Esophagus muscularis mucosa (tissue), 4 donors: ENCODE measurements at places on chromosomes 2 and 18. TPM values are rescaled to one million over a fixed set of nuclear protein-coding genes. Genes with fewer than 3 reads are reported as not detected.

GRCh38 chr2:30636311-30636710 is 170.9 kb downstream of the CAPN13 start:
- no peak for DNase-seq

- no peak for DNase-seq
These were observed 61.7 kb downstream of the INPP5D start for GRCh38 chr2:233121856-233122255.

DNA sequence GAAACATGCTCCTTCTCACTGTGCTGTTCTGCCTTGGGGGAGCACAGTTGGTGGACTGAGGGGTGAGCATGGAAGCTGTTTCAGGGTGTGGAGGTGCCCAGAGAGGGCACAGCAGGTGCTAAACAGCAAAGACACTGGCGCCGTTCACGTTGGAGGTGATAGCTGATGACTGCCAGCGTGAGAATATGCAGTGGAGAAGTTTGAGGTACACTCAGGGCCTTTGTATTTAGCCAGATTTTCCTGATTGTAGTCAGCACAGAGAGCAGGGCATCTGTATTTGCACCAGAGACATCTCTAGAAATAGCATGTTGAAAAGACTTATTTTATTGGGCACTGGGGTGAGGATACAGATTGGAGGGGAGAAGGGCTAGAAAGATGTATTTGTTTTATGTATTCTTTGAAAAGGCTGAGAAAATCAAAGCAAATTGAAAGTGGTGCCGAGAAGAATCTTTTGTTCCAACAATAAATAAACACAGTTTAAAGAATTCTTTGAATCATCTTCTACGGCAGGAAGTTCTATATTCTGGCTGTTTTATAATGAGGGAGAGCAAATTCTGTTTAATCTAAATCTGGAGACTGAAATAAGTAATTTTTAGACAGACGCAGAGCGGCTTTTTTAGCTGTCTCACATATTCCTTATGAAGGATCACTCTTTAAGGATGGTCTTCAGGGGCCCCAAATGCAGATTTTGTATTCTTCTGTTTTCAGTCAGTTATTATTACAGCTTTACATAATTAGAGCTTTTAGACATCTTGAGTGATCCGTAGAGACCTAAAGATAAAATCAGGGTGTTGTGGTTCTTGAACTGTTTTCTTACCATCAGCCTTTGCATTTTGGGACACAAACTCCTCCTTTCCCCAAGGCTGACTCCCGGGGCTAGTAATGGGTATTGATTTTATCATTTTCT is 7.1 kb downstream of the ZNF532 start:
- DNase-seq: no peak

GRCh38 chr18:66209656-66210055 is 394.2 kb downstream of the CDH19 start:
- no peak for DNase-seq

DNA sequence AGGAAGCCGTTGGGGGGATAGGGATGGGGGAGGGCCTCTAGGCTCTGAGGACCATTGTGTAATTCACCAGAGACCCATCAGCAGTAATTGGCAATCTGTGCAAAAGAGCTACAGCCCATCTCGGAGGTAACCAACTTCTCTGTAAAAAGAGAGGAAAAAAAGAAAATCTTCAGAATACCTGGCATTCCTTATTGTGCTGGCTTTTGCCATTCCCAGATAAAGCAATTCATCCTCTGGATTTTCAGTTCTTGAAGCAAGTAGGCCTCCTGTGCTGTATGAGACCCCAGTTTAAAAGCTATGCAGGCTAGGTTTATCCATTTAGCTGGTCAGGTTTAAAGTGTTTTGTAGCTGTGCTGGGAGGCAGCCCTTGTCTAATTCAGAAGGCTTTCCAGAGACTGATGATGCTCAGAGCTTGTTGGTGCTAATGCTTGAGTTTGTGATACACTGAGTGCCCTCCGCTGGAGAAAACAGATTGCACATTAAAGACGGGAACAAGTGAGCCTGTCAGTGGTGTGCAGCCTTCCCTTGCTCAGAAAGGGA is at the start of gene LRRTM4:
LRRTM4 (minus strand) TSS at position 446 of the 540 bp plus-strand sequence.
- no peak for DNase-seq

DNA sequence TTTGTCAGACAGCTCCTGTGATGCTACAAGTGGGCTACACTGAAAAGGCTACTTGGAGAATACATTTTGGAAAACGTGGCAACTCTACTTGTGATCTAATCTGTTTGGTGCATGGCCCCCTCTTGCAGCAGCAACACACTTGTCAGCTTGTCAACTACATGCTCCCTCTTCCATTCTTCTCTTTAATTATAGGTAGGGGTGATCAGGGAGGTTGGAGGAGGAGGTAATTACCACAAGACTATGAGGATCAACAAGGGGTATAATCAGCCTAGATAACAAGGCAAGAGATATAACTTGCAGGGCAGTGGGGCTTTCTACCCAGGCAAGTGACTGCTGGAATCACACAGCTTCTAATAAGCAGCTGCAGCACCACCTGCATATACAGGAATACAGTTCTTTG is 104.9 kb downstream of the ACVR1 start:
- no peak for DNase-seq

Gene GKN1
- not detected for total RNA-seq

Gene FHOD3
- total RNA-seq: 29.9 TPM

Gene ABCG5
- not detected for total RNA-seq

Gene MYCN
- total RNA-seq: 0.83 TPM

Gene NEMP2
- 2.5 TPM for total RNA-seq

Gene BCL2
- 37.5 TPM for total RNA-seq
